COR-L47 (cell line): ENCODE measurements at places on chromosomes 4 and X.

GRCh38 chrX:37361596-37361995 is 12.4 kb downstream of the PRRG1 start:
- no peak for DNase-seq

GRCh38 chrX:141936080-141936479 is 32.4 kb downstream of the MAGEC1 start:
- DNase-seq = no peak

DNA sequence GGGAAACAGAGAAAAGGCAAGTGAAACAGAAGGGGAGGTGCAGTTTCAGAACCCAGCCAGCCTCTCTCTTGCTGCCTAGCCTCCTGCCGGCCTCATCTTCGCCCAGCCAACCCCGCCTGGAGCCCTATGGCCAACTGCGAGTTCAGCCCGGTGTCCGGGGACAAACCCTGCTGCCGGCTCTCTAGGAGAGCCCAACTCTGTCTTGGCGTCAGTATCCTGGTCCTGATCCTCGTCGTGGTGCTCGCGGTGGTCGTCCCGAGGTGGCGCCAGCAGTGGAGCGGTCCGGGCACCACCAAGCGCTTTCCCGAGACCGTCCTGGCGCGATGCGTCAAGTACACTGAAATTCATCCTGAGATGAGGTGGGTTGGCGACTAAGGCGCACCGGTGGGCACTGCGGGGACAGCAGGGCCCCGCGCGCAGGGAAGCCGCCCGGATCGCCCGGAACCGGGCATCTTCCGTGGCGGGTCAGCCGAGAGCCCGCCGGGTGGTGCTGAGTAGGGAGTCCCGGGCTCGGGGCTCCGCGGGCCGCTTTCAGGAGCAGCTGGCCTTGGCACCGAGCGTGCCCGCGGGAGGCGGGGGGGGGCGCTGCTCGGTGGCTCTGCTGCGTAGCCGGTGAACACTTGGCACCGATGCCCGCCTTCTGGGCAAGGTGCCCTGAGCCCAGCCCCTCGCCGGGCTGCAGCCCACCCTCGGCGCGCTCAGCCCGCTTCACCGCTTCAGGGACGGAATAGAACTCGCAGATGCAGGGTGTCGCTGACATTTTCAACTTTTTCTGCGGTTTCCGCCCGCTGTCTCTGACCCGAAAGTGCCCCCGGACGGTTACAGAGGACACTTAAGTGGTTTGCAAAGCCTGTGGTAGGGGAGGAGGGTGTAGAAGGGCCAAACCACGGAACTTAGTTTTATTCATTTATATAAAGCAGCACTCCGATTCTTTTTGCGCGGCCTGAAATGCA is at the start of gene CD38:
CD38 (plus strand) TSS at position 40 of the 953 bp plus-strand sequence; CDS start at position 127, 87 bp downstream.
- no peak for DNase-seq

GRCh38 chr4:69156913-69157312 is 57.6 kb downstream of the UGT2B11 start:
- DNase-seq = no peak

- no peak for DNase-seq
These were observed 79.5 kb downstream of the STOX2 start for GRCh38 chr4:183984566-183984965.

GRCh38 chr4:1166509-1167243 is 5.7 kb downstream of the SPON2 start:
- no peak for DNase-seq

- DNase-seq = no peak
These were observed 10.8 kb upstream of the PHKA2 start for GRCh38 chrX:18994713-18995112.

- DNase-seq = no peak
These were observed 152.5 kb downstream of the NR3C2 start for GRCh38 chr4:148289740-148290139.

DNA sequence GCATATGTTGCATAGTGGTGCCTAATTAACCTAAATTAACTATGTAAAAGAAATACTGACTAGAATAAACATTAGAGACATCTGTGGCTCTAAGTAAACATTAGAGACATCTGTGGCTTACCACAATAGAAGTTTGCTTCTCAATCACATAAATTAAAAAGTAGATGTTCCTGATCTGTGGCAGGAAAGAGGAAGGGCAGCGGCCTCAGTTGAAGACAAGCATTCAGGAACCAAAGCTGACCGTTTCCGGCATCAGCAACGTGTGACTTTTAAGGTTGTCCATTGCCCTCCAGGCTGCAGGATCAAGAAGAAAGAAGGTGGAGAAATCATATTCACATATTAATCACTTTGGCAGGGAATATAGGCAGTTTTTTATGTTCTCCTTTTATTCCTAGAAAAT is 336.3 kb upstream of the TRAM1L1 start:
- no peak for DNase-seq
